ENCODE measurements at places on chromosomes 2 and 18. TPM values are rescaled to one million over a fixed set of nuclear protein-coding genes. Genes with fewer than 3 reads are reported as not detected.

DNA sequence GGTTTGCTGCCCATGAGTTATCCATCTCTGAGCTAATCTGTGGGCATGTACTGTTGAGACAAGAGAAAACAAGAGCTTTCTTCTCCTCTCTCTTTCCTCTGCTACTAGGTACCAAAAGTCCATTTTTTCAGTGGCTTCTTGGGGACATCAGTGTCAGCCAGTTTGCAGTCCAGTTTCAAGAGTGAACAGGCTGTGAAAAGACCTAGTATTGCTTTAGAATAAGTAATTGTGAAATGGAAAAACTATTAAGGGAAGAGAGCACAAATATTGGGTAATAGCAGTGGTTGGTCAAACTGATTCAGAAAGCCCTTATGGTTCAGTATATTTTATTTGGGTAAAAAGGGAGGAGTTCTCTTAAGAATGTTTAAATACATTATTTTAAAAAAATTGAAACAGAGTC, 33.0 kb upstream of the MEP1B start:
- DNase-seq = no peak

- DNase-seq = no peak
Measured at GRCh38 chr2:74528600-74529356, 728 bp downstream of the AUP1 start.

- no peak for DNase-seq
Measured at GRCh38 chr2:191064590-191064989, 50.6 kb upstream of the STAT1 start.

GRCh38 chr2:178397002-178397605, 53.9 kb downstream of the PRKRA start:
- peak; percentile 61 for DNase-seq

The MAP3K2 gene
- 28.5 TPM for polyA plus RNA-seq
